ENCODE measurements at places on chromosomes 2 and 18. TPM values are rescaled to one million over a fixed set of nuclear protein-coding genes. Genes with fewer than 3 reads are reported as not detected.

GRCh38 chr2:105381101-105381668 is 17.7 kb downstream of the FHL2 start:
- DNase-seq = no peak

DNA sequence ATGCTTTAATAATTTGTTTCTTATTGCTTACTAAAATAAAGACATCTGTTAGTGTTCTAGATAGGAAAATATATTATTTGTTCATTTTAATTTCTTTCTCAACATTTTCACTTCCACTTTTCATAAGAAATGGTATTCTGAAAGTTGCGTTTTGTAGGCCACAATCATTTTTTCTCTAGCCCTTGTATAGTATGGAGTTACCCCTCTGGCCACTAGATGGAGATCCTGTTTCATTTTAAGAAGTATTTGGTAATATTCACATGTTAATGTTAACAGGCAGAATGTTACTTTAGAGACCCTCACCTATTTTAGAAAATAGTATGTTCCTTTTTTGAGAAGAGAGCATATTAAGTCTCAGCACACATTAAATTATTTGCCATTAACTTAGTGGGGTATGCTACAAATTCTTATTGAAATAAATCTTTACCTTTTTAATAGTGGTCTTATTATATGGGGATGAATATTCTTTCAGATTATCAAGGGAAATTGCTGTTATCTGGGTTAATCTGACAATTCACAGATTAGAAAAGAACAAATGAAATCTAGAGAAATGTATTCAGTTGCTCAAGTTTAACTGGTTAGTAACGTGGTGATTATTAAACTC is 73.9 kb upstream of the TTC27 start:
- DNase-seq = peak; percentile 42

- DNase-seq = no peak
These were observed 78.2 kb upstream of the MGAT4A start for GRCh38 chr2:98809116-98809515.

The ALPI gene
- polyA plus RNA-seq = not detected

DNA sequence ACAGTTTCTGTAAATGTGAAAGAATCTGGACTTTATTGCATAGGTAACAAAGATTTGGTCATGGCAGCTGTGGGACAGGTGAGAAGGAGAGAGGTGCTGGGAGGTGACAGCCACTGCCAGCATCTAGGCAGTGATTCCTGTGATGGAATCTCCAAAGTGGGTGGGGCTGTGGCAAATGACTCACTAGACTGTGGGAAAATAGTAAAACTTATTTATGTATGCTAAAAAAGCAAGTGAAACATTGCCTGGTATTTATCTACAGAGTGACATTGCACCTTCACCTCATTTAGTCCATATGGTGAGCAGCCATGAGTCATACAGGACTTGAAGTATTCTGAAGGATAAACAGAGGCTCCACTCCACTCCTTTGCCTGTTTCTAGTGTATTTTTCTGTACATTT is 145.3 kb upstream of the MEX3C start:
- no peak for DNase-seq

GRCh38 chr2:2662847-2663356 is 331.8 kb upstream of the MYT1L start:
- DNase-seq = no peak

GRCh38 chr2:109434351-109434750 is 179.4 kb downstream of the SEPTIN10 start:
- no peak for DNase-seq

The PNKD gene
- polyA plus RNA-seq = 114 TPM

DNA sequence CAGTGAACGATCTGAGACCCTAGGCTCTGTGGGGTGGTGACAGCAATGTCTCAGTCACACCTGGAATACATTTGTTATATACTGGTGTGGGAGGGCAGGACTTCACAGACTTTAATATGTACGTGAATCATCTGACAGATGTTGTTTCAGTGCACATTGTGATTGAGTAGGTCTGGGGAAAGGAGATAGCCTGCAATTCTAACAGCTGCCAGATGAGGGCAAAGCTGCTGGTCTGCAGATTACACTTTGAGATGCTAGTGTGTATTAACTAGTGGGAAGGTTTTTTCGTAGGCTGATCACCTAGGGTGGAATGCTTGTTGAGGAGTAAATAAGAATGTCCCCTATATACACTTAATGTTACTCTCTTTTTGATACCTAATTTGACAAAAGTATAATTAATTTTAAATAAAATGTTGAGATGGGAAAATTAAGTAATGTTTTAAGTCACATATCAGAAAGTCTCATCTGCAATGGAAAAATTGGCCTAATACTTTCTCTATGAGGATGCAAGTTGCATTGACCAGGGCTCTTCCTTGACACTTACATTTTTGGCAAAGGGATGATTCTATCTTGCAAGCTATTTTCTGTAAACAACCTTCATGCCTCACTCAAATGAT is 496.9 kb upstream of the HNMT start:
- no peak for DNase-seq

GRCh38 chr2:50956886-50957285 is 75.0 kb downstream of the NRXN1 start:
- no peak for DNase-seq

GRCh38 chr18:44871771-44872170 is 191.1 kb downstream of the SETBP1 start:
- DNase-seq = no peak

- peak; percentile 15 for DNase-seq
These were observed 3.2 kb downstream of the TEKT4 start for GRCh38 chr2:94874277-94874997.

The PJVK gene
- polyA plus RNA-seq = 0.49 TPM

DNA sequence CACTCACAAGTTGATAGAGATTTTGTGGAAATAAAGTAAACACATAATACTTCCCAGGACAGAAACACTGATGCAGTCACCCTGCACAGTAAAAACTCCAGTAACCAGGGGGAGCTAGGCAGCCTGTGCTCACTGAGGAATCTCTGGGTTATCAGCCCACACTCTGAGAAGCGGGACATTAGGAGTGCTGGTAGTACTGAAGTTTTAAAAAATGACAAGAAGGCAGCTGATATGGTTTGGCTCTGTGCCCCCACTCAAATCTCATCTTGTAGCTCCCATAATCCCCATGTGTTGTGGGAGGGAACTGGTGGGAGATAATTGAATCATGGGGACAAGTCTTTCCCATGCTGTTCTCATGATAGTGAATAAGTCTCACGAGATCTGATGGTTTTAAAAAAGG is 31.4 kb downstream of the KCTD1 start:
- no peak for DNase-seq

Data from naive B cell (primary cell).